Activated CD8-positive, alpha-beta memory T cell treated with anti-CD3 and anti-CD28 coated beads for 1 hour (primary cell): ENCODE measurements at places on chromosomes 12 and 14.

GRCh38 chr14:51862176-51862796 is 1.9 kb downstream of the GNG2 start:
- DNase-seq, result no peak

DNA sequence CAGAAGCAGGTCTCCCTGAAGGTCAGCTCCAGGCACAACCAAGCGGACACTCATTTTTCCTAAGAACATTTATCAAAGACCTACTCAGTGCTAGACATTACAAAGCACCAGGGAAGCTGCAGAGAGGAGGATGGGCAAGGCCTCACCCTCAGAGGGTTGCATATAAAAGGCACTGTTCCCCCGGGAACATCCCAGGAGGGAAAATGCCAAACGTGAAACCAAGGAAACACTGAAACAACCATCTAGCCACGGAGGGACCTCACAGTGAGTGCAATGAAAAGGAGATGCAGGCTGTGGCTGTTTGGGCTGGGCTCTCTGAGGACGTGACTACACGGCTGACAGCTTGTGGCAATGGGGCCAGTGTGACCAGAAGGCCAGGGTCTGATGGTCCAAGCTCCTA is 117.4 kb upstream of the VASH1 start:
- DNase-seq, result no peak

DNA sequence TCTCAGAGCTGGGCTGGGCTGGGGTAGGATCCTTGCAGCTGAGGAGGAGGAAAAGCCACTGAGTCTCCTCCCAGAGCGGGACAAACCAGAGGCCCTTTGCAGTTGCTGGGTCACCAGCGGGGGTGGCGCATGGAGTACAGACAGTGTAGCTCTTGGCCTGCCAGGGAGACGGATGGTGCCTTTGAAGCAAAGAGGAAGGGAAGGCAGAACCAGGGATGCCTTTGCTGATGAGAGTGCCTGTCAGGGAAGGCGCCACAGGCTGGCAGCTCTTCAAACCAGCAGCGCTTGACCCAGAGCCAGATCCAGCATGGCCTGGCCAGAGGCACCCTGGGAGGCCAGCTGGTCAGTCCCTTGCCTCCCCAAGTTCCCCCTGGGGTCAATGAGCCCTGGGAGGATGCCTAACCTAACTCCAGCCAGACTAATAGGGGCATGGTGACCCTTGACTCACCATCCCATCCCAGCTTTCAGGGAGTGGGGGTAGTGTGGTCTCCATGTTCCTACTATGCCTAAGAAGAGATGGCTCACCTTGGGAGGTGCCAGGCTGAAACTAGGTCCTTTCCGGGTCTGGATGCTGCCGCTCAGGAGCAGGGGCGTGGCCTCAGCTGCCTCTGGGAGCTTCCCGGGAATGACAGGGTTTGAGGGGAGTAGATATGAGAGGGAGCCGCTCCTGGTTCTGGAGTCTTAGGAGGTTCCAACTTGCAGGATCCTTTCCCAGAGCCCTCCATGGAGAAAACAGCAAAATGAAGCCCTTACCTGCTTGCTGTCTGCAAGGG is 19.8 kb downstream of the VASH1 start:
- DNase-seq, result no peak

DNA sequence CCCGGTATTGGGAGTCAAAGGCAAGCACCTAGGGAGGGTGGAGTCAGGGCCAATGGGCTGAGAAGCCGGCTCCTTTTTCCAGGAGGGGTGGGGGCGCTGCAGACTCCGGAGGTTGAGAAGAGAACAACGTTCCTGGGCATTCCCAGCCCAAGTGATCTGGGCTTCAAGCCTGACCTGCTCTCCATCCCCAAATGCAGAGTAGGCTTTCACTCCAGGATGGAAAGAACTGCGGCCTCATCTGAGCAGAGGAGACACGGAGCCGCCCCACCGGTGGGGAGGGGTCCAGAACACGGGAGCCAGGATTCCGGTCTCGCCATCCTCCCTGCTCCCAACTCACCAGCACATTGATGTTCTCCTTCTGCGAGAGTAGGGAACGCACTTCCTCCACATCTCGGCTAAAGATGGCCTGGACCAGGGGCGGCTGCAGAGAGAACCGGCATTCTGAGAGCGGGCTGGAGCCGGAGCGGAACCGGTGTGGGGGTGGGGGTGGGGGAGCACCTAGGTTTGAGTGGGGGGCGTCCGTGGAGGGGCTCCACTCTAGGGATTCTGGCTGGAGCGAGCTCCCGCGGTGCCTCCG is 605 bp downstream of the ANKRD52 start:
- no peak for DNase-seq

GRCh38 chr12:48994224-48995085 is 4.7 kb downstream of the DDN start:
- no peak for DNase-seq

- no peak for DNase-seq
Measured at GRCh38 chr14:73712071-73712506, 2.1 kb downstream of the PNMA1 start.

DNA sequence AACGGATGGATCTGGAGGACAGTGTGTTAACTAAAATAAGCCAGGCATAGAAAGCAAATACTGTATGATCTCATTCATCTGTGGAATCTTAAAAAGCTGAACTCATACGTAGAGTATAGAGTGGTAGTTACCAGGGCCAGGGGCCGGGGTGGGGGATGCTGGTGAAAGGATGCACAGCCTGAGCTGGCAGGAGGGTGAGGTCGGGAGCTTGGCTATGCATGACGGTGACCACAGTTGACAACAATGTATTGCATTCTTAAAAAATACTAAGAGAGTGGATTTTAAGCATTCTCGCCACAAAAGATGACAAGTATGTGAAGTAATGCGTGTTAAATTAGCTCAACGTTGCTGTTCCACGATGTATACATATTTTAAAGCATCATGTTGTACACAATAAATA is 351.3 kb downstream of the TMEM121 start:
- DNase-seq, result no peak

- DNase-seq, result no peak
Measured at GRCh38 chr12:96806272-96806671, 100.8 kb upstream of the NEDD1 start.

DNA sequence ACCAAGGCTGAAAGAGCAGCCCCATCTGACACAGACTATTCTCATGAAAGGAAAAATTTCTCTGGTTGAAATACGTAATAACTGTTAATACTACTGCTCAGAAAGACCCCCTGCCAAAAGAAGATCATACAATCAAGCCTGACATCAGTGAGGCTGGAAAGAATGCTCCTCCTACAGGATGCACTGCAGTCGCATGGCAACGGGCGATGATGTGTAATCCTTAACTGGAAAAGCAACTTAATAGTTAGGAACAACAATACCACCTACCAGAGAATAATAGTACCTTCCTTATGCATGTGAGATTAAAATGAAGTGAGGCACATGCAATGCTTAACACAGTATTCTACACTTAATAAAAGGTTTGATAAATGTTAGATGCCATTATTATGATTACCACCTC is 1.2 kb upstream of the GOLGA5 start:
- no peak for DNase-seq

- no peak for DNase-seq
Measured at GRCh38 chr12:108637222-108637971, 3.7 kb upstream of the SELPLG start.

GRCh38 chr14:81313200-81313599 is 86.9 kb downstream of the STON2 start:
- no peak for DNase-seq
